ENCODE measurements at places on chromosomes 4 and X. TPM values are rescaled to one million over a fixed set of nuclear protein-coding genes. Genes with fewer than 3 reads are reported as not detected.

The DOK7 gene
- not detected for total RNA-seq

The SSX4 gene
- not detected for total RNA-seq

DNA sequence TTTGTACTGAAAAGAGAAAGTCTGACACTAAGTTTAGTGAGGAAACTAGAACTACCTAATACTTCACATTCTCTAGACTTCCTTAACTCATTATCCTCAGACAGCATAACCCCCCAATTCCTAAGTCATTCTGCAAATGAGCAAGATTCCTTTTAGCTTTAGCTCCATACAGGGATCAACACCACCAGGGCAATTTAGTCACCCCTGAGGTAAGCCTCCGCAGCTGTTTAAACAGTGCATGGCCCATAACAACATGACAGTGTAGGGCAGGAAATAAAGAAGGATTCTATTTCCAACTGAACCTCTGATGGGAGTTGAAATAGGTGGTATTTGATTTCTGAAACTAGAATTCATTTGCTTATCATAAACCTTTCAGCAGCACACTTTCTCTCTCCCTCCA lies 112.8 kb upstream of the DKK2 start:
- H3K27me3 ChIP-seq = peaks cover 3% of the 10 kb centered on the region
- no peaks in the 10 kb centered on the region for H3K36me3 ChIP-seq
- no peaks in the 10 kb centered on the region for H3K4me1 ChIP-seq
- H3K4me3 ChIP-seq = no peak overlapping the region
- H3K27ac ChIP-seq = no peak overlapping the region
- no peak for DNase-seq

The TDO2 gene
- total RNA-seq = not detected

- no peaks in the 10 kb centered on the region for H3K4me1 ChIP-seq
- no peaks in the 10 kb centered on the region for H3K36me3 ChIP-seq
- H3K27ac ChIP-seq = no peak overlapping the region
- DNase-seq = no peak
- no peak overlapping the region for H3K4me3 ChIP-seq
These were observed 607.4 kb upstream of the PITX2 start for GRCh38 chr4:111230265-111230664.

DNA sequence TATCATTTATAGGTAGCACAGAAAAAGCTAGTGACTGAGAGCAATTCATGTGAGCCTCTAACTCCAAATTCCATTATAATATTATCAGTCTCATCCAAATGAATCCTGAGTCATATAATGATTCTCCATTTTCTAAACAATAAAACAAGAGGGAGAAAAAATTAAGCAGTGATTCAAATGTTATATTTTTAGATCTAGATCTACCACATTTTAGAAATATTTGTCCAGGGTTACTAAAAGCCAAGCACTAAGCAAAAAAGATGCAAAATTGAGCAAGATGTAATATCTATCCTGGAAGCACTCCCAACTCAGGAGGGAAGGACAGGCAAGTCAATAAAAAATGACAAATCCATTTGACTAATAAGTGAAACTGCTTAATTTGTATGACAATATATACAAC lies 172.8 kb downstream of the FBXW7 start:
- DNase-seq = no peak
- peak overlapping the region; percentile 35 for H3K27ac ChIP-seq
- no peak overlapping the region for H3K4me3 ChIP-seq
- H3K36me3 ChIP-seq = peaks cover 18% of the 10 kb centered on the region
- no peaks in the 10 kb centered on the region for H3K27me3 ChIP-seq

The PDCL2 gene
- total RNA-seq = not detected

The COX7B2 gene
- total RNA-seq = not detected

DNA sequence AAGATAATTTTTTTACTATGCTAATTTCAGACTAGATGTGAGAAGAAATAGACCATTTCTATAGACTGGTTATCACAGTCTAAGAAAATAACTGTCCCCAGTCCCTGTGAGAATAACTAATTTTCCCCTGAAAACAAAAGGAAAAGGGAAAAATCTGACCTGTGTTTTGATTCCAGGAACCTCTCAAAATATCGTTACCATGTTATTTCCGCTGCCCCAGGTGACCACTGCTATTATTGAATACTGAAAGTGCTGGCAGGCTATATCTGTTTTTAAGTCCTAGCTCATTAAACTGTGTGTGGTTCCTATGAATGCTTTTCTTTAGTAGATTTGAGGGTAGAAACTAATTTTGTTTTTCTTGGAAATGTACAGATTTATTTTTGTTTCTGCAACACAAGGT lies 83.6 kb downstream of the GAB1 start:
- DNase-seq = no peak
- no peak overlapping the region for H3K4me3 ChIP-seq
- H3K27me3 ChIP-seq = peaks cover 2% of the 10 kb centered on the region
- H3K36me3 ChIP-seq = no peaks in the 10 kb centered on the region
- no peak overlapping the region for H3K27ac ChIP-seq
- H3K4me1 ChIP-seq = no peaks in the 10 kb centered on the region

- no peaks in the 10 kb centered on the region for H3K4me1 ChIP-seq
- H3K27me3 ChIP-seq = peaks cover 4% of the 10 kb centered on the region
- H3K4me3 ChIP-seq = no peak overlapping the region
- no peaks in the 10 kb centered on the region for H3K36me3 ChIP-seq
These were observed 29.2 kb downstream of the IGFBP7 start for GRCh38 chr4:57080781-57081650.

The PLP1 gene
- total RNA-seq = not detected

- H3K4me1 ChIP-seq = no peaks in the 10 kb centered on the region
- no peaks in the 10 kb centered on the region for H3K36me3 ChIP-seq
- H3K27me3 ChIP-seq = peaks cover 37% of the 10 kb centered on the region
- no peak for DNase-seq
These were observed 6.2 kb downstream of the SORCS2 start for GRCh38 chr4:7198440-7199128.

DNA sequence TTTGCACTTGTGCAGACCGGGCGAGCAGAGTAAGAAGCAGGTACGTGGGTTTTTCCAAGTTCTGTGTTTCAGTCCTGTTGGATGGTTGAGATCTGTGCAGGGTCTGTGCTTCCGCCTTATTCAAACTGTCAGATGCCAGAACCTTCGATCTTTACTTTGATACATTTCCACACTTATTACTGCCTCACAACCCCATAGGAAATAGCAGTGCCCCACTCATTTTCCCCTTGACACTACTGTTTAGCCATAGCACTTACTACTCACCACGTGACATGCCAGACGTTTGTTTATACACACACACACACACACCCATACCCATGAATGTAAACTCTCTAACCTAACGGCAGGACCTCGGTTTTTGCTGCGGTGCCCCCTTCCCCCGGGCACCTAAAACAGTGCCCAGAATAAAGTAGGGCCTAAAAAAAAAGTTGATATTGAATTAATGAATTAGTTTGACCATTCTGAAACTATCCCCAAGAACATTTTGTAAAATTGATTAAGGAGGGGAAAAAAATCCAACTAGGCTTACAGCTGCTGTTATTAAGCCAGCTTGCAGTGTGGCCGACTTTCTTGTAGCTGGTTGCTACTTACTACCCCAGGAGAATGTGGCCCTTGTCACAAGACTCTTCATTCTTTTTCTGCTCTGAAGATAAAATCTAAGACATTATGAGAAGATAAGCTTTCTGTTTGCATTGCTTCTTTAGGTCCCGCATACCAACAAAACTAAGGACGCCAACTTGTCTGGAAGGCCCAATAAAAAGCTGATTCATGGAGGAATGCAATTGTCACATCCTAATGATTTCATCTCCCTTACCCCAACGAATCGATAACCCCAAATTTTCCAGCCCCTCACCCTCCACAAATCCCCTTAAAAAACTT lies 704 bp upstream of the SEPSECS start:
- peaks cover 57% of the 10 kb centered on the region for H3K4me1 ChIP-seq
- H3K4me3 ChIP-seq = peak overlapping the region; percentile 91
- peaks cover 4% of the 10 kb centered on the region for H3K27me3 ChIP-seq
- DNase-seq = peak; percentile 9
- peaks cover 24% of the 10 kb centered on the region for H3K36me3 ChIP-seq
- peak overlapping the region; percentile 98 for H3K27ac ChIP-seq

The CPLX1 gene
- total RNA-seq = 0.29 TPM

DNA sequence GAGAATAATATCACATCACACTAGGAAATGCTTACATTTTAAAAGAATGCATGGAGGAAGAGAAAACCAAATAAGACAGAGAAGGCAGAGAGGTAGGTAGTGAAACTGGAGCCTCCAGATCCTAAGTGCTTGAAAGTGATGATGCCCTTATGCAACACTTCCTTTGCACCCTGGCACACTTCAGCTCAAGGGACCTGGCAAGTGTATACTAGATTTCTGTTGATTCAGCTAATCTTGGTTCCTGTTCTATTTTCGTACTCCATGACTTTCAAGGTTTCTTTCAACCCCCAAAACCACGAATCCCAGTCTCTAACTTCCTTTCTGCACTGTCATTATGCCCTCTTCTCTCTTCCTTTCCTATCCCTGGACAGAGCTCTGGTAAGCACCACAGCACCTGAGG lies 36.9 kb upstream of the SH3KBP1 start:
- H3K27me3 ChIP-seq = no peaks in the 10 kb centered on the region
- DNase-seq = no peak
- no peak overlapping the region for H3K27ac ChIP-seq
- no peaks in the 10 kb centered on the region for H3K36me3 ChIP-seq
- no peaks in the 10 kb centered on the region for H3K4me1 ChIP-seq

The C4orf50 gene
- not detected for total RNA-seq

GRCh38 chr4:187433141-187433540 lies 562.4 kb upstream of the ZFP42 start:
- no peak for DNase-seq
- H3K27ac ChIP-seq = no peak overlapping the region
- H3K36me3 ChIP-seq = no peaks in the 10 kb centered on the region

DNA sequence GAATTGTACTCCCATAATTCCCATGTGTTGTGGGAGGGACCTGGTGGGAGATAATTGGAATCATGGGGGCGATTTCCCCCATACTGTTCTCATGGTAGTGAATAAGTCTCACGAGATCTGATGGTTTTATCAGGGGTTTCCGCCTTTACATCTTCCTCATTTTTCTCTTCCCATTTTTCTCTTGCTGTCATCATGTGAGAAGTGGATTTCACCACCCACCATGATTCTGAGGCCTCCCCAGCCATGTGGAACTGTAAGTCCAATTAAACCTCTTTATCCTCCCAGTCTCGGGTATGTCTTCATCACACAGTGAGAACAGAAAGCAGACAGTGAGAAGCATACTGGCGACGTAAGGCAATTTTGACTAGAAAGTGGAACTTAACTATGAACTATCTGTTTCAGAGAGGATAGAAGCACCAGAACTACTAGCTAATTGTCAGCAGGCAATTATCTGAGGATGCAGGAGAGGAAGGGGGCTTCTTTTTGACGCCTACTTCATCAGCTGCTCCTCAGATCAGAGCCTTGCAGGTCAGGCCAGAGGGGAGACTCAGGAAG lies 8.5 kb upstream of the GPR50 start:
- no peaks in the 10 kb centered on the region for H3K36me3 ChIP-seq
- no peak overlapping the region for H3K4me3 ChIP-seq
- H3K4me1 ChIP-seq = no peaks in the 10 kb centered on the region
- DNase-seq = no peak

GRCh38 chr4:104475652-104476051 lies 19.0 kb downstream of the CXXC4 start:
- H3K4me3 ChIP-seq = no peak overlapping the region
- no peak overlapping the region for H3K27ac ChIP-seq
- no peaks in the 10 kb centered on the region for H3K4me1 ChIP-seq
- peaks cover 4% of the 10 kb centered on the region for H3K27me3 ChIP-seq

- H3K36me3 ChIP-seq = no peaks in the 10 kb centered on the region
- no peak overlapping the region for H3K27ac ChIP-seq
- peaks cover 20% of the 10 kb centered on the region for H3K27me3 ChIP-seq
- DNase-seq = no peak
- H3K4me3 ChIP-seq = peak overlapping the region; percentile 32
These were observed 1.0 kb downstream of the NHSL2 start for GRCh38 chrX:71911731-71912050.

- no peak overlapping the region for H3K27ac ChIP-seq
- H3K4me3 ChIP-seq = no peak overlapping the region
- no peaks in the 10 kb centered on the region for H3K4me1 ChIP-seq
- no peaks in the 10 kb centered on the region for H3K27me3 ChIP-seq
- no peak for DNase-seq
These were observed 77.5 kb upstream of the ELOVL6 start for GRCh38 chr4:110275871-110276270.

The P2RY4 gene
- total RNA-seq = 0.55 TPM

The FGF16 gene
- not detected for total RNA-seq

The TIGD4 gene
- 0.36 TPM for total RNA-seq

The MAGEA8 gene
- not detected for total RNA-seq
